ENCODE measurements at places on chromosomes 12 and 14. TPM values are rescaled to one million over a fixed set of nuclear protein-coding genes. Genes with fewer than 3 reads are reported as not detected.

INHBE gene
- 2.5 TPM for total RNA-seq

PLA2G1B gene
- not detected for total RNA-seq

DNA sequence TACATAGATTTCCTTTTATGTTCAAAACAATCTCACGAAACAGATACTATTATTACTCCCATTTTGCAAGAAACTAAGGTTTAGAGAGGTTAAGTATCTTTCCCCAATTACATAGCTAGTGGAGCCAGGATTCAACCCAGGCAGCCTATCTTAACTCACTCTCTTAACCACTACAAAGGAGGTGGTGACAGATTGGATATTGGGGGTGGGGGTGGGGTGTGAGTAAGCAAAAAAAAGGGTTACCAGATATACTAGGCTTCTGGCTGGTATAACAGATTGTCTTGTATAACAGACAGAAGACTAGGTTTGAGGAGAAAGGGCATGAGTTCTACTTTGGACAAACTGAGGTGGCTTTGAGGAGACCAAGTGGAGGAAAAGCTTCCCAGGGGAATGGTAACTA is 2.1 kb downstream of the GMFB start:
- no peak for DNase-seq

NPFF gene
- total RNA-seq: not detected

GRCh38 chr12:86838711-86839110 is 582.5 kb upstream of the MGAT4C start:
- no peak for DNase-seq

- DNase-seq: no peak
Observed at GRCh38 chr14:105389534-105389933, 8.8 kb upstream of the TEX22 start.

ENDOU gene
- total RNA-seq: not detected

GRCh38 chr12:119910586-119910985 is 33.5 kb upstream of the CIT start:
- no peak for DNase-seq

DNA sequence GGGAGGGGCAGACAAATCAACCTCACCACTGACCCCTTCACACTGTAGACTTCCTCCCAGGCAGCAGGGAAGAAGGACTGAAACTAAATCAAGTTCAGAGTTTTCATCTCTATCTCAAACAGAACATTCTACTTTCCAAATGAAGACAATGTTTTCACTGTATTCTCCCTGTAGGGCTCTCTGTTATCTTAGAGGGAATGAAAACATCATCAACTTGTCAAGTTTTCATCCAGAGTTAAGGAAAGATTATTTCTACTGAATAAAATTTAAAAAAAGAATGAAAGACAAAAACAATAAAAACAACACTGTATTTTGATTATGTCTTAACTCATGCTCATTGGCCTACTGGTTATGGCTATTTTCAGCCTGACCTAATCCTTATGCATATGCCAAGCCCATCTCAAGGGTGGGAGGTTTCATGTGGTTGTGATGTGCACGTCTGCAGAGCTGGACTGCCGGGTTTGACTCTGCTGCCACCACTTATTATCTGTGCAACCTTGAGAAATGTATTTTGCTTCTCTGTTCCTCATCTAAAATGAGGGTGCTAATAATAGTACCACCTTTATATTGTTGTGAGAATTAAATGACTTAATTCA is 152.0 kb upstream of the AVPR1A start:
- no peak for DNase-seq

DNA sequence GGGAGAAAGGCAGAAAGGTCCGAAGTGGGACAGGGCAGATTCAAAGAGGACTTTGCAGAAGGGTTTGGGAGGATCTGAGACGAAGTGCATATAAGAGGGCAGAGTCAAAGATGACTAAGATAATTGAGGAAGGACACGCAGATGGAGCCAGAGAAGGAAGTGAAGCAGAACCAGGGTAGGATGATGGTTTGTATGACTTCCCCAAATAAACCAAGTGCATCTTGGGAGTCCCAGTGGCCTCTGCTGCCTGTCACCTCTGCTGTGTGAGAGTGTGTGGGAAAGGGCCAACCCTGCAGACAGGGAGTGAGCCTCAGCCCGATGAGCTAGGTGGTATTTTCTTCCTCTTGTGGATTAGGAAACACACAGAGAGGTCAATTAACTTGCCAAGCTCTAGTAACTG is 36.8 kb downstream of the FLVCR2 start:
- no peak for DNase-seq

DNA sequence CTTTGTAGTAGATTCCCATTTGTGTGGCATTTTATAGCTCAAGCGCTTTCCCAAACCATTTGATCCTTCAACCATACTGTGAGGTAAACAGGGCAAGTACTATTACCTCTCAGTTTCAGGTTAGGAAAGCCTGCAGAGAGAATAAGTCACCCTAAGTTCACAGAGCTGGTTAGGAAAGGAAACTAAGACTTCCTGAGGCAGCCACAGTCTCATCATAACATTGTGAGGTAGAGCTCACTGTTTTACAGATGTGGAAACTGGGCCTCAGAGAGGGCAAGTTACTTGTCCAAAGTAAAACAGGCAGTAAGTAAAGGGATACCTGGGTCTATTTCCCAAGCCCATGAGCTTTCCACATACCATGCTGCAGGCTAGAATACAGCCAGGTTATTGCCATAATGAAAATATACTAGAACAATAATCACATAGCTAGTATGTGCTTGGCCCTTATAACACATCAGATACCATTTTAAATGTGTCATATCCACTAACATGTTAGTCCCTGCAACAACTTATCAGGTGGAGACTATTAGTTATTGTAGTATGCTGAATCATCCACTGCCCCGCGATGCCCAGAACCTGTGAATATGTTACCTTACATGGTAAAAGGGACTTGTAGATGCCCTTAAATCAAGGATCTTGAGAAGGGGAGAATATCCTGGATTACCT is 150.9 kb upstream of the GRIP1 start:
- no peak for DNase-seq

GRCh38 chr14:61474015-61474414 is 152.6 kb downstream of the PRKCH start:
- DNase-seq: no peak

DIO3 gene
- total RNA-seq: not detected

GRCh38 chr12:96496944-96497343 is 7.6 kb downstream of the CFAP54 start:
- no peak for DNase-seq

DNA sequence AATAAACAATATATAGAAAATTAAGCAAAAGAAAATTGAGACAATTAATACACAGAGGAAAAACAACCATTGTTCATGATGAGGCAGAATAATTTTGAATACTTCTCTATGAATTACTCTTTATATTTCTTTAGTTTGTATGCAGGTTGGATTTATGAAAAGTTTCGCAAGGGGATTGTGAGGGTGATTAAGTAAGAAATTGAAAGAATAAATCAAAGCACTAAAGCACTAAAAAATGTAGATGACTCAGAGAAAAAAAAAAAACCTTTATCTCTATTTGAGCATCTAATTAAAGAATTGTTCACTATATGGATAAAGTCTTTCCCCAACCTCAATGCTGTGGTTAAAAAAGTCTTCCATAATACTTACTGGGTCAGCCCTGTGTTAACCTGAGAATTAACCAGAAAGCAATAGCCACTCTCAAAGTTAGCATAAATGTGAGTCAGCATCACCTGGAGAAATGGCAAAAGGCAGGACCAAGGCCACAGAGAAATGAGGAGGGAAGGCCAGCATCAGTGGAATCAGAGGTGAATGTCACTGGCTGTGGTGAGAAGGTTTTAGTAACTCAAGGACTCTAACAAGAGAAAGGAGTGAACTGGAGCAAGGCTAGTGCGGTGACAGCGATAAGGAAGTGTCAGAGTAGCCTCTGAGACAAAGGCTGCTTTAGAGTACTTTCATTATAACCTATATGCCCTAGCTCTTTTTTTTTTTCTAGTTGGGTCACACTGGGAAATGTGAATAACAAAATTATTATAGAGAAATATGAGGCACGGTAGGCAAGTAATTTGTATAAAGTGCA is 310.4 kb downstream of the KCNC2 start:
- no peak for DNase-seq

RACGAP1 gene
- 194 TPM for total RNA-seq

GRCh38 chr12:113900716-113901115 is 65.4 kb downstream of the RBM19 start:
- DNase-seq: peak; percentile 77

DNA sequence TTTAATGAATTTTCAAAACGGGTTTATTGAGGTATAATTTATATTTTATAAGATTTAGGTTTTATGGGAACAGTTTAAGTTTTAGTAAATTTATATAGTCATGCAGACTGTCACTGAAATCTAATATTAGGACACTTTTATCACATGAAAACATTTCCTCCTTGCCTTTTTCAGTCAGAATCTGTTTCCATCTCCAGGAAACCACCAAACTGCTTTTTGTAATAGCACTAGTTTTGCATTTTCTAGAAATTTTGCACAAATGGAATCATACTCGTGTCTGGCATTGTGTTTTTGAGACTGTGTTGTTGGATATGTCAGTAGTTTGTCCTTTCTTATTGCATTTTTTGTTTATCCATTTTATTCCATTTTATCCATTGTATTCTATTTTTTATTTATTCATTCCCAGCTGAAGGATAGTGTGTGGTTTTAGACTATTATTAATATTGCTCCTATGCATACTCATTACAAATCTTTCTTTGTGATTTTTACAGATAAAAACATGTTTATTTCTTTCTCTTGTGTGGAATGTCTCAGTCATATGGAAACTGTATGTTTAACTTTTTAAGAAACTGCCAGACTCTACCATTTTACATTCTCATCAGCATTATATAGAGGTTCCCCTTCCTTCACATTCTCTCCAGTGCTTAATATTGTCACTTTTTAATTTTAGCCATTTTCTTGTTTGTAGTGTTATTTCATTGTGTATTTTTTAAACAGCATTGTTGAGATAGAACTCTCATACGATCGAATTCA is 26.5 kb downstream of the PALS1 start:
- no peak for DNase-seq

- no peak for DNase-seq
Observed at GRCh38 chr12:113260636-113261300, 39.5 kb downstream of the TPCN1 start.

- no peak for DNase-seq
Observed at GRCh38 chr12:122452701-122453285, 30.3 kb upstream of the CLIP1 start.

FAM186B gene
- 0.06 TPM for total RNA-seq

DNA sequence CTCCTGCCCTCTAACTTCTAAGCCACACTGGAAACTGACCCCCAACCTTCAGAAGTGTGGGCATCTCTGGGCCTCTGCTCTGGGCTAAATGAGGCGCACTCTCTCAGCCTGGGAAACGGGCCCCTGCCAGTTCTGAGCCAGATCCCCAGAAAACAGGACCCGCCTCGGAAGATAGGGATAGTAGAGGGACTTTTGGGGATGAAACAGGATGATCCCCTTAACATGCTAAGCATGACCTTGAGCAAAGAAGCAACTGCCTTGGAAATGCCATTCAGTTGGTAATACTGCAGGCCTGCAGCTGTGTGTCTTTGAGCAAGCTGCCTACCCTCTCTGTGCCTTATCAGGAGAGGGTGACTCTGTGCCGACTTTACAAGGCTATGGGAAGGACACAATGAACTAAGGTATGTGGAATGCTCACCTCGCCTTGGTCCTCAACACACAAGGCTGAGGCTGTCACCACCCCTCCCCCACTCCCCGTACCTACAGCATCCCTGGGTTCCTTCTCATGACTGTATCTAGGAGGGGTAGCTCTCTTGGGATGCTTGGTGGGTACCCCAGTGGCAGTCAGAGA is 54.0 kb downstream of the NCOR2 start:
- no peak for DNase-seq

DNA sequence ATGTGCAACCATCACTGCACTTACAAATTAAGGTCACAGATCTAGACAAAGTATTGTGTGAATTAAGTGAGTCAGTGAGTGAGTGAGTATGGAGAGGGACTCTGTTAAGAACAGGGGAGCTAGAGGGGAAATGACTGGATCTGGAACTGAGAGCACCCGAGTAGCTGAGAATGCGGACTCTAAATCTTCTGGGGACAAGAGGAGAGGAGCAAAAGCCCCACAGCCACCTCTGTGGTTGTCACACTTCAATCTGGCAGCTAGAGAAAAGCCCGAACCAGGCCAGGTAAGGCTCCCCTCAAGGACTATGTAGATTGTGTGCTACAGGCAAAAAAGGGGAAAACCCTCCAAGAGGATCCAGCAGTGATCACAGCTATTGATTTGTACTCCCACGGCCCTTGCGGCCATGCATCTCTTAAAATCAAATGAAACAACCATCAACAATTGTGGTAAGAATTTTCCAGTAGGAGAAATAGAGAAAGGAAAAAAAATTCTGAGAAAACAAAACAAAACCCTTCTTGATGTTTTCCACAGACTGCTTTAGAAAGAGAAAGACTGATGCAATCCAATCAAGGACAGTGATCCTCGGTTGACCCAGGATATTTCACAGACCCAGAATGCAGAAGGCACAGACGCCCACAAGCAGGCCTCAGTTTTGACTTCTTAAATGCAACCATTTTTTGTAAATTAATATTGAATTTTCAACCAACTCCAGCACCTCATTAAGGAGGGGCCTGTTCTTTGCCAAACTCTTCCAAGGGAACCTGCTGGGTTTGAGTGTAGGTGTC is 109.6 kb downstream of the SLC38A6 start:
- no peak for DNase-seq

DNA sequence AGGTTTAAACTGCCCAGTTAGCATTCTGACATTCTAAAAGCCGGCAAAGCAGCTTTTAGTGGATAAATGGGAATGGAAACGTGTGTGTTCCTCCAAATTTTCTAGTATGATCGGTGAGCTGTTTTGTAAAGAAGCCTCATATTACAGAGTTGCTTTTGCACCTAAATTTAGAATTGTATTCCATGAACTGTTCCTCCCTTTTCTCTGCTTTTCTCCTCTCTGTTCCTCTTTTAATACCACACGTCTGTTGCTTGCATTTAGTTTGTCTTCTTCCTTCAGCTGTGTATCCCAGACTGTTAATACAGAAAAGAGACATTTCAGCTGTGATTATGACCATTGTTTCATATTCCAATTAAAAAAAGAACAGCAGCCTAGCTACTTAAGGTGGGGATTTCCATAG is 10.7 kb downstream of the DYRK2 start:
- DNase-seq: no peak

DNA sequence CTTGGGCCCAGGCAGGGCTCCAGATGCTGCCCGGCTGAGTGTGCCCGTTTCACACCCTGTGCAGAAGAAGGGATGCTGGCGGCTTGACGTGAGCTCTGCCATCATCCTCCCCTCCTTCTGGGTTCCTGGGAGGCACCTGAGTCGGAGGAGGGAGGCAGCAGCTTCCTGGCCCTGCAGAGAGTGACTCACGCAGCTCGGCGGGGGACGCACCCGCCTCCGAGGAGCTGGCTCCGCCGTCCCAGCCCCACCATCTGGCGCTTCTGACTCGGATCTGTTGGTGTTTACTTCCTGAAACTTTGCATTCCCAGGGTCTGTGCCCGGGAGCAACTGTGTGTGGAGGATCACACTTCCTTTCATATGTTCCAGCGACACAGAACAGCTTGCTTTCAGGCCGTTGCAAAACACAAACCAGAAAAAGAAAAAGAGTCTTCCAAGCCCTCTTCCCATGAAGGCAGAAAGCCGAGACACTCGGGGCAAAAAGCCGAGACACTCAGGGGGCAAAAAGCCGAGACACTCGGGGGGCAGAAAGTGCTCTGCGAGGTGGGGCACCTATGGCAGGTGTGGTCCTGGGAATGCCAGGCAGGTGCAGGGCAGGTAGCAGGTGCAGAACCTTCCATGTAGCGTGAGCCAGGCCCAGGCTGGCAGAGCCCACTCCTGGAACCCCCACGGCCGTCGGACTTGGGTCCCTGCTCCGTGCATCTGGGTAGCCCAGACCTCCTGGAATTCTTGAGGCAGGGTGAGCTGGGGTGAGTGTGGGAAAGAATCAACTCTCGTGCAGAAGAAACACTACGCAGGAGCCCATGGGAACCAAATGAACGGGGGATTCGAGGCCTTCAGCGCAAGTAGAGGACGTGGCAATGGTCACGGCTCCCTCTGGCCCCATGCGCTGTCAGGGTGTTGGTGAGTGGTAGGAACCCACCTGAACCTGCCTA is 27.6 kb upstream of the GALNT9 start:
- no peak for DNase-seq

Measured in SJSA1 (cell line).